ENCODE measurements at places on chromosomes 12 and 14.

DNA sequence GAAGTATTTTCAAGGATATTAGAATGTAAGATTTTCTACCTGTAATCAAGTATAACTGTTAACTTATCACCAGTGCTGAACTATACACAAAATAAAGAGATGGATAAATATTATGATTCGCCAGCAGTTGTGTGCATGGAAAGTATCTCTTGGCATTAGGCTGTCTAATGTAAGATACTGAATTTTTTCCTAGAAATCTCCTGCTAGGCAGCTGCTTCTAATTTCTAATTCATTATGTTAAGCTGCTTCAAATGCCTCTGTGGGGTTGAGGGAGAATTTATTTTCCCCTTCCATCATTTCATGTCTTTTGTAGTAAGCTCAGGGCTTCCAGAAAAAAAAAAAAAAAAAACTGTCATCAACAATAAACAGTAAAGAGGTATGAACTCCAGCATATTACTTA, 516.0 kb downstream of the DIO2 start:
- DNase-seq = no peak

- DNase-seq = peak; percentile 89
These were observed 17.0 kb downstream of the ANO6 start for GRCh38 chr12:45232756-45233372.

DNA sequence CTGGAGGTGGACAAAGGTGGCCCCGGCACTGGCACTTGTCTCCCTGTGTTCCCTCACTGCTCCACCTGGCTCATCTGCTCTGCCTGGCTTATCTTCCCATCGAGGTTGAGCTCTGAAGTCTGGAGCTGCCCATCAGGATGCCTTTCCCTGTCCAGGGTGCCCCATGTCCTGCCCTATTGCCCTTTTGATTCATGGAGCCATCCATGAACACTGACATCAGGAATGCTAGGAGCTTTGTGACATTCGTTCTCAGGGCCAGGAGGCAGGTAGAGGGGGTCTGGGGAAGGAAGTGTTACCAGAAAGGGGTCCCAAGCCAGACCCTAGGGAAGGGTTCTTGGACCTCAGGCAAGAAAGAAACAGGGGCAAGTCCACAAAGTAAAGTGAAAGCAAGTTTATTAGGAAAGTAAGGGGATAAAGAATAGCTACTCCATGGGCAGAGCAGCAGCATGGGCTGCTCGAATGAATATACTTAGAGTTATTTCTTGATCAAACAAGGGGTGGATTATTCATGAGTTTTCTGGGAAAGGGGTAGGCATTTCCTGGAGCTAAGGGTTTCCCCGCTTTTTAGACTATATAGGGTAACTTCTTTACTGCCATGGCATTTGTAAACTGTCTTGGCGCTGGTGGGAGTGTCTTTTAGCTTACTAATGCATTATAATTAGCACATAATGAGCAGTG, 51.6 kb downstream of the RIN3 start:
- DNase-seq = no peak

GRCh38 chr12:15364221-15365160, 42.2 kb downstream of the PTPRO start:
- no peak for DNase-seq

DNA sequence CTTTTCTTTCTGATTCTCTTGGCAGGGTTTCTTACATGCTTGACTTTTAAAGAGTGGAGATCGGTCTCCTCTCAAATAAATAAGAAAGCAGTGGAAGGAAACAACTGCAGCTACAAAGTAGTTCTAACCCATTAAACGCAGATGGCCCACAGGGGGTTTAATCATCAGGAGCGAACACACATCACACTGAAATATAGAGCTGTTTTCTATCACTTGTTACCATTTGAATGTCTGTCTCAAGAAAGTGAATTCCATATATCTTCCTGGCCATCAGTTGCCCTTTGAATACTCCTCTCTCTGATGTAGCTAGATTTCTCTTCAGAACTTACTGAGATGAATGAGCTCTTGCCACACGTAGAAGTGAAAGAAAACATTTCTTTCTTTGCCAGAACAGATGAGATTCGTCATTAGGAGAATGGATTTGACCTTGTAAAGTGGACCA, 29.1 kb downstream of the ALX1 start:
- no peak for DNase-seq

GRCh38 chr12:85948340-85948739, 74.2 kb downstream of the NTS start:
- no peak for DNase-seq

DNA sequence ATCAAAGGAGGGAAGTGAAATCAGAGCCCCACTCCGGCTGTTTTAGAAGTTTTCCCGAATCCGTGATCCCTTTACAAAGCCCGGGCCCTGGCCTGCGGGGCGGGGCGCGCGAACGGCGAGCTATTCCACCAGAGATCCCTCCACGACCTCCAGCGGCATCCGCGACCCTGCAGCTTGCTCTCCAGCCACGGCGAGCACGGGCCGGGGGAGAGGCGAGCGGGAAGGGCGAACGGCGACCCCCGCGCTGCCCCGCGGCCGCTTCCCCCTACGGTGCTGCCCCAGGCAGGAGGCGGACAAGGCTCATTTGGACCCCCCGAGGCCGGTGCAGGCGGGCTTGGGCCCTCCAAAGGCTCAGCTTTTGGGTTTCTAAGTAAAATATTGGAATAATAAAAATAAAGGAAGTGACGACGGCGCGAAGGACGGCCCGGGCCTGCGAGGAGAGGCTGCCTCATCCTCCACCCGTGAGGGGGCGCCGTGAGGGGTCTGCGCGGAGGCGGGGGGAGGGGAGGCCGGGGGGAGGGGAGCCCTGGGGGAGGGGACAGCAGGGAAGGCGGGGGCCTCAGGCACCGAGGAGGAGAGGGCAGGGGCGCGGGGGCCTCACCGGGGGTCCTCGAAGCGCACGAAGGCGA, 613 bp downstream of the SRSF9 start:
- DNase-seq = no peak

DNA sequence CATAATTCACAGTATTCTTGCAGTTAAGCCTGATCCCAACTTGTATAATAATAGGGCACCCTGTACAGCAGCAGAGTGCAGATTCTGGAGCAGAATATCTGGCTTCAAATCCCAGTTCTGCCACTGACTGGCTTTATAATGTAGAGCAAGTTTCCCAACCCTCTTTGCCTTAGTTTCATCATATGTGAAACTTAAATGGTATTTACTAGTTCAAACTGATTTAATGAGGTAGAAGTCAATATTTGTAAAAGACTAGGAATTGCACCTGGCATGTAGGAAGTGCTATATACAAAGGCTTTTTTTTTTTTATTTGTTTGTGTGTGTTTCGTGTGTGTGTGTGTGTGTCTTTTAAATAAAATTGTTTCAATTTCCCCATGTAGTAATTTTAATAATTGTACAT, 125.9 kb downstream of the CCER1 start:
- DNase-seq = no peak

GRCh38 chr12:72010356-72010755, 71.7 kb downstream of the TPH2 start:
- peak; percentile 6 for DNase-seq

DNA sequence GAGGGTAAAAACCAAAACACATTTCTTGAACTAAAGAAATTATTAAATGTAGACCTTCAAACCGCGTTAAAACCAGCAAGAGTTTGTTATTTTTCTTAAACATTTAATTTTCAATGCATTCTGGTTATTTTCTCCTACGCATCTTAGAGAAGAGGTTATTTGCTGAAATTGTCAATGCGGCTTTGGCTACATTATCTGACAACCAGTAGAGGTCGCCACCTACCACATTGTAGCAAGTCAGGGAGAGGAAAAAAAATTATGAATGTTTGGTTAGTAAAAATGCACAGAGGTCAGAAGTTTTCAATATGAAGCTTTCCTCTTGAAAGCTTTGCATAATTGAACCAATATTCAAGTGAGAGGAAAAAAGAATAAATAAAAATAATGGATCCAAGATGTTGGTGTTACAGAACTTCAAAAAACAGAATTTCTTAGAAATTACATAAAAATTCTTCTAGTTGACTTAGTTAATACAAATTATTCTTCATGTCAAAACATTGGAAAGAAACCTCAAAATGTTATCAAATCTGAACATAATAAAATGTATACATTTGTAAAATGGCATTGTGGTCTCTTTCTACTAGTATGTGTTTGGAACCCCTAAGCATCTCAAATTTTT, 159.4 kb upstream of the TMTC2 start:
- DNase-seq = peak; percentile 25

DNA sequence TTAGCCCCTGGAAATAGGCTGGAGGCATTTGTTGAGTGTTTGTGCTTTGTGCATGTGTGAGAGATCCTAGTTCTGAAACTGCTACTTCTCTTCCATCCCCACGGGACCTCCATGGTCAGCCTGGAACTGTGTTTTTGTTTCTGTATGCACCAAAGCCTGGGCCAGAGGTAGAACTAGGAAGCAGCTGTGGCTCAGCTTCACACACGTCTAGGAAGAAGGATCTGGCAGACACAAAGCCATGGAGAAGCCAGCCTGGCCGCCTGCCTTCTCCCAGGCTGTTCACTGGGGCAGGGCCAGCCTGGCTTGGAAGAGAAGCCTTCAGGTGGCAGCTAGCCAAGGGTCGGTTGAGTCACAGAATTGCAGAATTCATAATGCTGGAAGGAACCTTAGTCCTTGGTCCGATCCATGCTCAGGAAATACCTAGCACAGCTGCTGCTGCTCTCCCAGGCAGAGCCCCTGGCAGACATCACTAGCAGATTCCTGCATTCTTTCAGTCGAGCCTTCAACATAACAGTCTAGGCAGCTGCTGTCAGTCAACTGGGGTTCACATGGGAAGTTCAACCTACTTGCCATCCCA, 27.0 kb downstream of the RIN3 start:
- DNase-seq = peak; percentile 99

DNA sequence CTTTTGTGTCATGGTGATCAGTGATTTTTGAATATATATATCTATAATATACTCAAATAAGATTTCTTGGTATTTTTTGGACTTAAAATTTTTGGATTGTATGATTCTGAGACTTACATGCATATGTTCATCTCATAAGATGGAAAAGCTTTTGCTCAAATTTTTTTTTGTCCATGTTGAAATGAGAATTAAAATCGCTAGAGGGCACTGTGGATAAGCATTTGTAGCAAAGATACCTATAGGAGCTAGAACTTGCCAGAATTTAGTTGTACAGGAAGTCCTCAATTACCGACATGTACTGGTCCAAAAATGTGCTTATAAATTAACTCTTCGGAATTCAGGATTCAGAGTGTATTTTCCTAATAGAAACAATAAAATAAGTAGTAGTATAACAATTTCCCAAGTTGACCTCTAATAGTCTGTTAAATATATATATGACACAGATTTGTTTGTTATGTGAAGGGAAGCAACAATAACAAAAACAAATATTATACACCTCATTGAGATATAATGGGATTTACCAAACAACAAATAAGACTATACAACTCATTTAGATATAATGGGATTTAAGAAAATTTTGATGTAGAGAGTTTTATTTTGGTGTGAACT, 179.6 kb downstream of the TMEM117 start:
- peak; percentile 12 for DNase-seq

- no peak for DNase-seq
These were observed 67.0 kb upstream of the MAX start for GRCh38 chr14:65169351-65169750.

- DNase-seq = no peak
These were observed 71.7 kb upstream of the PRICKLE1 start for GRCh38 chr12:42660968-42661937.

- DNase-seq = no peak
These were observed 2.0 kb downstream of the SOAT2 start for GRCh38 chr12:53105256-53105655.

DNA sequence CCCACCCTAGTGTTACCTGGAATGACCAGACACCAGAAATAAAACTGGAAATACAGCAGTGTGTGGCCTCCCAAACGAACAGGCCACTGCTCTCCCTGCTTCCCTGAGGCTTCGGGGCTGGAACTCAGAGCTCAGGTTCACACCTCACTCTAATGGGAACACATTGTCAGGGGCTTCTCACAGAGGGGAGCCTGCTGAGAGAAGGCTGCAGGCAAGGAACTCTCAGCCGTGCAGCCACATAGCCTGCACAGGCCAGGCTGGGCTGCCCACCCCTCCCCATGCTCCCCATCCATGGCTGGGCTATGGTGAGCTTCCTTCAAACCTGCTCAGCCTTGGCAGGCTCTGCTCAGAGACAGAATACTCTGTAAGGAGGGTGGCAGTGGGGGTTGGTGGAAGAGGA, 302.5 kb downstream of the EMP1 start:
- no peak for DNase-seq

GRCh38 chr14:100074431-100075100, 9.3 kb downstream of the EVL start:
- DNase-seq = no peak

- no peak for DNase-seq
These were observed 652 bp upstream of the POLE2 start for GRCh38 chr14:49688701-49689030.

DNA sequence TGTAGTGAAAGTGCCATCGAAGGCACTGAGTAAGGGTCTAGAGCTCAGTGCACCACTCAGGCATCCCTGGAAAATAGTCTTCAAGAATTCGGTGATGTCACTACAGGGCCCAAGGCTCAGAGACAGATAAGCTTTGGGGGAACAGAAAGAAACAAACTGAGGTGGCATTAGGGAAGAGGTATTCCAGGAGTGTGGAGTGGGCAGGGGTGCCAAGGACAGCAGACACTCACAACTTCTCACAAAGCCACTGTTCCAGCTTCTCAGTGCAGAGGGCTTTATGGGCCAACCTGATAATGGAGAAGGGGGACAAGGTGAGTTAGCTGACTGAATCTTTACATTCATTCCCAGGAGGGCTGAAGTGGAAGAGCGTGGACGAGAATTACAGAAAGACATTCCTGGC, 2.1 kb downstream of the LALBA start:
- no peak for DNase-seq

GRCh38 chr12:9221483-9221882, 13.3 kb upstream of the PZP start:
- no peak for DNase-seq

GRCh38 chr14:61718039-61718438, 22.7 kb downstream of the HIF1A start:
- DNase-seq = no peak

GRCh38 chr12:69896653-69897381, 71.8 kb downstream of the MYRFL start:
- no peak for DNase-seq

DNA sequence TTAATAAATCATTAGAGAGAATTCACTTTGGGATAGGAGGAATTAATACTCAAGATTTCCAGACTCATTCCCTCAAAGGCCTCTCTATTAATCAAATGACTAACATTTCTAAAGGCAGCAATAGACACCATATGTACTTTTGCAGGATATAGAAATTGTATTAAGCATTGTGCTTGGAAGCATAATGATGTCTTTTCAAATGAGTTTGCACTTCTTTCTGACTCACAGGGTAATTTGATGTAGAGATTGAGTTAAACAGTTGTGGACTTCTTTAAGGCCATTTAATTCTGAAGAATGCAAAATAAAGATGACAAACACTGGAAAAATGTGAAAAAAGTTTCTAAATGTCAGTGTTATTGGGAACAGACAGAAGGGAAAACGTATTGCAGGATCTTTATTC, 63.4 kb upstream of the CSRP2 start:
- DNase-seq = peak; percentile 93

DNA sequence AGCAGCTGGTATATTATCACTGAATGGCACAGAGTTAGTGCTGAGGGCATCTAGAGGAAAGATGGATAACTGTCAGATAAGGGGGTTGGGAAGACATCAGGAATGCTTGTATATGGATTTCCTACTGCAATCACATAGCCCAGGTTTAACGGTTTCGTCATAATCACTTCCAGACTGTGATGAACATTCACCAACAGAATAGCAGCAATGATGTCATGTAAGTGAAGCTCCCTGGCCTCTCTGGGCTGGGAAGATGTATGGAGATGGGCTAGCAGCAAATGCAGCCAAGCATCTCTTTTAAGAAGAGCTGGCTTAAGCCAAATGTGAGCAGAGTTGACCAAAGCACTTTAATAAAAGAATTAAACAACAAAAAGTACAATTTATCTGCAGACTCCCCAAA, 714.6 kb downstream of the GALC start:
- DNase-seq = no peak

All from fibroblast of skin of left biceps (primary cell).